CD4-positive, alpha-beta T cell treated with Interleukin-4 for 4 hours (primary cell): ENCODE measurements at places on chromosomes 1 and 21.

- DNase-seq: no peak
These were observed 101.8 kb downstream of the RHOU start for GRCh38 chr1:228837032-228837431.

DNA sequence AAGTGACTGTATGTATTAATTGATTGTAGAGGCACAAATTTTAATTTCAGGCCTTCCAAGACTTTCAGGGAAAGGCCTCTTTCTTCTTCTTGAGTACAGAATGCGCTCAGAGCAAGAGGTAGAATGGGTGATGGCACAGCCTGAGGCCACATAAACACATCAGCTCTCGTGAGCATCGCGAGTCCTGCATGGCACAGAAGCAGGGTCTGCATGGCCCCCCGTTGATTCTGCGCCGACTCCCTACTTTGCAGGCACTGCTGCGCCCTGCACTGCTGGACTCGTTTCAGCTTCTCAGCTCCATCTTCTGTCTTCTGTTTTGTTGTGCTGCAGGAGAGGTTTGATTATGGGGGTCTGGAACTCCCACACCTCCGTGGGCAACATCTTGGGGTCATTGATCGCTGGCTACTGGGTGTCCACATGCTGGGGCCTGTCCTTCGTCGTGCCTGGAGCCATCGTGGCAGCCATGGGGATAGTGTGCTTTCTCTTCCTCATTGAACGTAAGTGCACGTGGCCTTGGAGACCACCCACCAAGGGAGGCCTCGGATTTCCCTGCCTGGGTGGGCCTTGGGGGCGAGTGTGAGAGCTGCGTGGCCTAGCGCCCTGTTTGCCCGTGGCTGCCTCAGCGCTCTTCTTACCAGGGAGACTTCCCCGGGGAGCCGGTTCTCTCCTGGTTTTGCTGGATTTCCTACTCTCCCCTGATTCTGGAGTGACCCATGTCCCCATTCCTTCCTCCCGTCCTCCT is 29.6 kb downstream of the SLC37A1 start:
- DNase-seq: no peak

- DNase-seq: no peak
These were observed 39.2 kb upstream of the CTTNBP2NL start for GRCh38 chr1:112356765-112357164.

GRCh38 chr1:201949491-201949890 is 3.1 kb upstream of the LMOD1 start:
- no peak for DNase-seq

GRCh38 chr1:1510912-1511532 is 940 bp upstream of the ATAD3A start:
- DNase-seq: no peak

- no peak for DNase-seq
These were observed 272.2 kb downstream of the PAPPA2 start for GRCh38 chr1:176735201-176735600.
